Activated CD4-positive, alpha-beta T cell treated with anti-CD3 and anti-CD28 coated beads, Interleukin-10, Interleukin-2, amounts not matched to agents 100 ng/mL and 50 ng/mL, durations not matched to agents 16 hours and 8 hours (primary cell): ENCODE measurements at places on chromosomes 13 and 19.

DNA sequence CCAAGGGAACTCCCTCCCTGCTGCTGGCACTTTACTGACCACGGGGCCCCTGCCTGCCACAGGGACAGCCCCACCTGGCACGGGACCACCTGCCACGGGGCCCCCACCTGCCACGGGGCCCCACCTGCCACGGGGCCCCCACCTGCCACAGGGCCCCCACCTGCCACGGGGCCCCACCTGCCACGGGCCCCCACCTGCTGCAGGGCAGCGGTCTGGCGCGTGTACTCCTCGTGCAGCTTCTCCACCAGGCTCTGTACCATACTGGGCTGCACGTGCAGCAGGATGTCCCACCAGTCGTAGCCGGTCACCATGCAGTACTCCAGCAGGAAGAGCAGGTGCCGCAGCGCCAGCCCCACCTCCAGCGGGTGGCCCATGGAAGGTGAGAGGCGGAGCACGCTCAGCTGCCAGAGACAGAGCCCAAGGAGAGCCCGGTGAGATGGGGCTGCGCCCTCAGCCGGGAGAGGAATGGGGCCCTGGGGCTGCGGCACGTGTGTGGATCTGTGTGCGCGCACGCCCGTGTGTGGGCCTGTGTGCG lies 16.1 kb downstream of the MED16 start:
- no peak for DNase-seq

DNA sequence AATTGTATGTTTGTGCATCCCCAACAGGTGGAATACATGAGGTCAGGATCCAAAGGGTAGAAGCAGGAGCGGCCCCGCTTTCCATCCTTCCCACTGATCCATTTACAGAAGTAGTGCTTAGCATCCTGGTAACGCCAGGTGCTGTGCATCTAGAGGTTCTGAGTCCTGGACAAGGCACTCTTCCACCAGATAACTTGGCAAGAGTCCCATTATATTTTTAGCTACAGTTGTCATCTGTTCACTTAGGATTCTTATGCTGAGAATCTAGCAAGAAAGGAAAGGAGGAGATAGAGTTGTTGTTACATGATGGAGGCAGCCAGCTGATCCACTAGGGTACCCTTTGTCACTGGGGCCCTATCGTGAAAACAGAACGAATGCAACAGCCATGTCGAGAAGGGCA lies 389.5 kb upstream of the ZNF507 start:
- no peak for DNase-seq

- no peak for DNase-seq
These were observed 27.8 kb downstream of the RFC3 start for GRCh38 chr13:33845572-33846302.

DNA sequence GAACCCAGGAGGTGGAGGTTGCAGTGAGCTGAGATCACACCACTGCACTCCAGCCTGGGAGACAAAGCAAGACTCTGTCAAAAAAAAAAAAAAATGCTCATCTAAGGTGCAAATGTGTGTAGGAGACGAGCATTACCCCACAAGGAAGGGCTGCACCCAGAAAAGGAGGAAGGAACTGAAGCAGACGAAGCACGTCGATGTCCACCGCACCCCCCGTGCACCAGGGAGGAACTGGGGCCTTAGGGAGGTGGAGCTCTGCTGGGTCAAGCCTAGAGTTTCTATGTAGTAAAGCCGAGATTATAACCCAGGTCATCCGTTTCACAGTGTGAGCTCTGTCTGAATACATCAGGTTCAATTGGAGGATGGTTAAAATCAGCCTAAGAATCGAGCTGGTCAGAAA lies 1.1 kb downstream of the VSTM1 start:
- DNase-seq = no peak

- no peak for DNase-seq
These were observed 28.8 kb upstream of the RFC3 start for GRCh38 chr13:33789066-33789606.

DNA sequence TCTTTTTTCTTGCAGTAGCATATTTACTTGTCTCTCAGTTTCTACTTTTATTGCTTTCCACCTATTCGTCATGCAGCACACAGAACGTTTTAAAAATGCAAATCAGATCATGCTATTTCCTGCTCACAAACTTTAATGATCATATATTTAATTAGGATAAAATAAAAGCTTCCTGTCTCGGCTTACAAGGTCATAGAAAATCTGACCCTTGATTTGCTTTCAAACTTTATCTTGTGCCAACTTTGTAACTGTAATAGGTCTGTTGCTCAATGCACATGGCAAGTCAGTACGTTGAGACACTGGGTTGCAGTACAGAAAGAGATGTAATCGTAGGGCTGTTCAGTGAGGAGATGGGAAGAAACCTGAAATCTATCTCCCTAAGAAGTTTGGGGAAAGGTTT lies 95.6 kb upstream of the CSNK1A1L start:
- DNase-seq = no peak

- DNase-seq = no peak
These were observed 4.0 kb downstream of the MKNK2 start for GRCh38 chr19:2047076-2047448.

- no peak for DNase-seq
These were observed 24.7 kb downstream of the ZNRF4 start for GRCh38 chr19:5479958-5480357.

- DNase-seq = no peak
These were observed 124.0 kb downstream of the STOML3 start for GRCh38 chr13:38866649-38867048.

DNA sequence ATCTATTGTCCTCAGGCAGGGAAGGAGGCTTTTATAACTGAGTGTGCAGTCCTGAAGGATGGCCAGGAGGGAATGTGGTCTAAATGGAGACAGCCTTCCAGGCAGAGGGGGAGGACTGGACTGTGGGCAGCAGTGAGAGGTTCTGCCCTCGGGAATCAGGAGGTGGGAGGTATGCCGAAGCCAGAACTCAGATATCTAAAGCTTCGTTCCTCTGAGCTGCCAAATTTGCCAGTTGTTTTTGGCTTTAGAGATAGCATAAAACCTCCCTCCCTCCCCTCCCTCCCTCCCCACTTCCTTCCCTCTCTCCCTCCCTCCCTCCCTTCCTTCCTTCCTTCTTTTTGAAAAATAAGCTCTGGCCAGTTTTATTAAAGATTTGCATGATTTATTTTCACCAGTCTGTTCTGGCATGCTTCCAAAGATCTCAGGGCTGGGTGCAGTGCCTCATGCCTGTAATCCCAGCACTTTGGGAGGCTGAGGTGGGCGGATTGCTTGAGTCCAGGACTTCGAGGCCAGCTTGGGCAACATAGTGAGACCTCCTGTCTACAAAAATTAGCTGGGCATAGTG lies 2.4 kb downstream of the MEDAG start:
- DNase-seq = no peak

DNA sequence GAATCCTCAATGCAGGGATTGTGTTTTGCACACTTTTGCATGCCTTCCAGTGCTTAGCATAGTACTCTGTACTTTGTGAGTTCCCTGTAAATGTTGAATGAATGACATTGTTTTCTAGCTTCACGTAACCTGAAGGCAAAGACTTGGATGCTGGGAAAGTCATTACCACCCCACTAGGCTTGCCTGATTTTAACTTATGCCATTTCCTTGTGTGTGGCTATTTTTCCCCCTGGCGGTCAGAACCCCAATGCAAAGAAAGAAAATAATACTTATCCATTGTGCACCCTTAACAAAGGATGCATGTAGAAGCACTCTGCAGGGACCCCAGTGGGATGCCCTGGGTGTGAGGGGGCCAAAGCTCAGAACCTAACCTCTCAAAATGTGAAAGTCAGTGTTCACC lies 1.2 kb upstream of the ENOX1 start:
- DNase-seq = no peak

DNA sequence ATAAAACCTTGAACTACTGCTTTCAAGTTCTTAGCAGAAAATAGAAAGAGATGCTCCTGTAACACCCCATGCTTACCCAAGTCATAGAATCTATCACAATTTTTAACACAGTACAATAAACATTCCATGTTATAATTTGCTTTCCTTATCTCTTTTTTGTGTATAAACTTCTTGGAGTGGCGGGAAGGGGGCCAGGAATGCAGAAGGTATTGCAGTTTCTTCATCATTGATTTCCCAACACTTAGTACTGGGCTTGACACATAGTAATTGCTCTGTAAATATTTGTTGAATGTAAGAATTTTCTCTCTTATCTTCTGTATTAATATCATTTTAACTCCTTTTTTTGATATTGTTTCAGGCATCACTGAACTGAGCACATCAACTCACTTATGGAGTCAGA lies 535.8 kb downstream of the KCTD12 start:
- DNase-seq = no peak

DNA sequence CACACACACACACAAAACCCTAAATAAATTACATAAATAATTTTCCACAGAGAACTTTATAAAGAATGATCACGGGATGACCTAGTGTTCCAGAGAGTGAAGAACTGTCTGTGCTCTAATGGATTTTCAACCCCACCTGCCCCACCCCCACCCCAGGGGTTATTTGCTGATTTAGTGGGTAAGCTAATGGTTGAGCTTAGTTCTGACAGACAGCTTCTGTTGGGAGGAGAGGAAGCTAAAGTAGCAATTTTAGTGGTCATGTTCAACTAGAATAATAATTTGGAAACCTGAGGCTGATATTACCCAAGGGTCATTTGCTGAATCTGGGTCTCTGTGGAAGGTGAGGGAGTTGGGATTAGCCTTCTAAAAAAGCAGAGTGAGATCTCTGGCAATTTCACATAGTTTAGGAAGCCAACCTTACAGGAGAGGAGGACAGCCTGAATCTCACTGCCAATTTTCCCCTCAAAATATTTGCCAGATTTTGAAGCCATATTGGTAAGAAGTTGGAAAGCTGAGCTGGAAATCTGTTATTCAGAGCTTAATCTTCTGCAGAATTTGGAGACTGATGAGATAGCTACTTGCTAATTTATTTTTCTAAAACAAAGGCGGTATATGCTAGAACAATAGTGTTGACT lies 68.7 kb downstream of the POSTN start:
- DNase-seq = no peak
